ENCODE measurements at places on chromosomes 3 and 15. TPM values are rescaled to one million over a fixed set of nuclear protein-coding genes. Genes with fewer than 3 reads are reported as not detected.

Gene LMOD3
- total RNA-seq = not detected

Gene GOLGA8Q
- not detected for total RNA-seq

Gene GALNT15
- total RNA-seq = 0.69 TPM

Gene MEX3B
- 6.1 TPM for total RNA-seq

Gene GRAMD1C
- 11.7 TPM for total RNA-seq

DNA sequence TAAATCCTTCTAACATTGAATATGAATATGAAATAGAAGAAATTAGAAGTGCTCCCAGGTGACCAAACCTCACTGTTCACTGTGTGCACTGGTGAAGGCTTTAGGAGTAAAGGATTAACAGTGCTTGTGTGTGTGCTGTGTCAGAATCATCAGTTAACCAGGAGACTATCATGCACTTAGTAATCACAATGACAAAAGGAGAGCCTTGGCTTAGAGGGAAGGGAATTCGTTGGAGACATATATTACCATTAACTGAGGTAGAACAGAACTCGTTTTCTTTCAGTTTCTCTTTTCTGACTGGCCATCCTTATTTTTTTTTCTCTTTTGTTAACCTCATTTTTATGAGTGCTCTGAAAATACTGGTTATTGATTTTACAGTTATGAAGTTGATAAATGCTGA is 213.3 kb upstream of the GBE1 start:
- DNase-seq = no peak

Data from Daoy (cell line).